ENCODE measurements at places on chromosomes 2 and 18.

GRCh38 chr2:113178891-113179290 is 5.1 kb downstream of the PSD4 start:
- peak; percentile 66 for ATAC-seq
- peaks cover 100% of the 10 kb centered on the region for H3K36me3 ChIP-seq
- H3K4me1 ChIP-seq, result peaks cover 52% of the 10 kb centered on the region
- H3K4me3 ChIP-seq, result peak overlapping the region; percentile 89

DNA sequence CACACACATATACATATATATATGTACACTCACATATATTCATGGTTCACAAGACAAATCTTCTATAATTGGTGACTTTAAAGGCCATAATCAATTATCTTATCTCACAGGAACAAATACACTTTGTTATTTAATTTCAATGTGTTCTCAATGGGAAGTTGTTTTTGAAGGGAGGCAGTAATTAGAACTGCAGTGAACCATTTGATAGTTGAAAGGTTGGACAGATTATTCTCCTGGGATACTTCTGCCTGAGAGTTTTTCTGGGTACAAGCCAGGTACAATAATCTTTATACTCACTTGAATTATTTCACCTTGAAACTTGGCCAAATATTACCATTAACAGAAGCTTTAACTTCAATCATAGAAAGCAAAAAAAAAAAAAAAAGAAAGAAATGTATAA is 546.6 kb upstream of the LRRTM4 start:
- no peak overlapping the region for H3K27ac ChIP-seq
- no peaks in the 10 kb centered on the region for H3K4me1 ChIP-seq
- H3K36me3 ChIP-seq, result no peaks in the 10 kb centered on the region
- no peaks in the 10 kb centered on the region for H3K27me3 ChIP-seq
- ATAC-seq, result no peak

- H3K27ac ChIP-seq, result no peak overlapping the region
- no peaks in the 10 kb centered on the region for H3K4me1 ChIP-seq
- no peak overlapping the region for H3K4me3 ChIP-seq
- ATAC-seq, result no peak
- H3K36me3 ChIP-seq, result no peaks in the 10 kb centered on the region
These were observed 72.8 kb downstream of the UPP2 start for GRCh38 chr2:158174495-158174894.

GRCh38 chr2:154837035-154837434 is 138.5 kb downstream of the KCNJ3 start:
- no peak overlapping the region for H3K27ac ChIP-seq

- no peak overlapping the region for H3K27ac ChIP-seq
- H3K36me3 ChIP-seq, result no peaks in the 10 kb centered on the region
- H3K4me3 ChIP-seq, result no peak overlapping the region
- ATAC-seq, result no peak
- no peaks in the 10 kb centered on the region for H3K4me1 ChIP-seq
These were observed 226.8 kb upstream of the RAB6C start for GRCh38 chr2:129752686-129753085.

GRCh38 chr2:109369671-109370191 is 240.7 kb downstream of the SH3RF3 start:
- peaks cover 10% of the 10 kb centered on the region for H3K27me3 ChIP-seq
- no peak overlapping the region for H3K4me3 ChIP-seq
- no peaks in the 10 kb centered on the region for H3K36me3 ChIP-seq
- ATAC-seq, result no peak

GRCh38 chr2:20483194-20483895 is 36.5 kb downstream of the RHOB start:
- peaks cover 3% of the 10 kb centered on the region for H3K27me3 ChIP-seq
- H3K27ac ChIP-seq, result peak overlapping the region; percentile 61
- no peaks in the 10 kb centered on the region for H3K36me3 ChIP-seq
- no peak overlapping the region for H3K4me3 ChIP-seq
- H3K4me1 ChIP-seq, result no peaks in the 10 kb centered on the region
- no peak for ATAC-seq

DNA sequence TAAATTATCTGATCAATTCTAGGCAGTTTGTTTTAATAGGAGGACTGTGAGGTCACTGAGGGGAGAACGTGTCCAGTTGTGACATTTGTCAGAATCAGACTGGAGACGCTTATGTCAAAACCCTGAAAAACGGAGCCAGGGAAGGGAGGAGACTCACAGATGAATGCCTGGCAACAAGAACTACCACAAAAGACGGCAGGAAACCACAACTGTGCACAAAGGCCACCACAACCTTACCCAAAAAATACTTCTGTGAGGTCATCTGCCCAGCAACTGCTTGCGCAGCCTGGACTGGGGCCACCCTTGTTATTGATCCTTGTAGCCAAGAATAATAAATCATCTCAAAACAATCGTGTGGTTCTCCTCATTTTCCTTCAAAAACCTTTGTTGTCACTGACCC is 173.0 kb upstream of the ALKAL2 start:
- H3K4me1 ChIP-seq, result peaks cover 15% of the 10 kb centered on the region
- peak overlapping the region; percentile 79 for H3K27ac ChIP-seq
- H3K27me3 ChIP-seq, result peaks cover 38% of the 10 kb centered on the region

GRCh38 chr2:199757233-199757870 is 93.6 kb downstream of the FTCDNL1 start:
- H3K4me3 ChIP-seq, result no peak overlapping the region
- no peak for ATAC-seq
- H3K4me1 ChIP-seq, result no peaks in the 10 kb centered on the region
- H3K36me3 ChIP-seq, result no peaks in the 10 kb centered on the region
- peaks cover 9% of the 10 kb centered on the region for H3K27me3 ChIP-seq

- peaks cover 7% of the 10 kb centered on the region for H3K27me3 ChIP-seq
- H3K36me3 ChIP-seq, result no peaks in the 10 kb centered on the region
- no peaks in the 10 kb centered on the region for H3K4me1 ChIP-seq
These were observed 218.8 kb downstream of the BCL11A start for GRCh38 chr2:60334610-60335009.

- H3K4me3 ChIP-seq, result no peak overlapping the region
- ATAC-seq, result no peak
- H3K27me3 ChIP-seq, result no peaks in the 10 kb centered on the region
- H3K4me1 ChIP-seq, result no peaks in the 10 kb centered on the region
- no peaks in the 10 kb centered on the region for H3K36me3 ChIP-seq
These were observed 55.8 kb upstream of the FAM136A start for GRCh38 chr2:70357684-70358071.

GRCh38 chr18:59918320-59918755 is 18.5 kb downstream of the PMAIP1 start:
- no peaks in the 10 kb centered on the region for H3K36me3 ChIP-seq
- H3K4me3 ChIP-seq, result no peak overlapping the region
- peaks cover 18% of the 10 kb centered on the region for H3K4me1 ChIP-seq
- H3K27ac ChIP-seq, result no peak overlapping the region
- ATAC-seq, result no peak

DNA sequence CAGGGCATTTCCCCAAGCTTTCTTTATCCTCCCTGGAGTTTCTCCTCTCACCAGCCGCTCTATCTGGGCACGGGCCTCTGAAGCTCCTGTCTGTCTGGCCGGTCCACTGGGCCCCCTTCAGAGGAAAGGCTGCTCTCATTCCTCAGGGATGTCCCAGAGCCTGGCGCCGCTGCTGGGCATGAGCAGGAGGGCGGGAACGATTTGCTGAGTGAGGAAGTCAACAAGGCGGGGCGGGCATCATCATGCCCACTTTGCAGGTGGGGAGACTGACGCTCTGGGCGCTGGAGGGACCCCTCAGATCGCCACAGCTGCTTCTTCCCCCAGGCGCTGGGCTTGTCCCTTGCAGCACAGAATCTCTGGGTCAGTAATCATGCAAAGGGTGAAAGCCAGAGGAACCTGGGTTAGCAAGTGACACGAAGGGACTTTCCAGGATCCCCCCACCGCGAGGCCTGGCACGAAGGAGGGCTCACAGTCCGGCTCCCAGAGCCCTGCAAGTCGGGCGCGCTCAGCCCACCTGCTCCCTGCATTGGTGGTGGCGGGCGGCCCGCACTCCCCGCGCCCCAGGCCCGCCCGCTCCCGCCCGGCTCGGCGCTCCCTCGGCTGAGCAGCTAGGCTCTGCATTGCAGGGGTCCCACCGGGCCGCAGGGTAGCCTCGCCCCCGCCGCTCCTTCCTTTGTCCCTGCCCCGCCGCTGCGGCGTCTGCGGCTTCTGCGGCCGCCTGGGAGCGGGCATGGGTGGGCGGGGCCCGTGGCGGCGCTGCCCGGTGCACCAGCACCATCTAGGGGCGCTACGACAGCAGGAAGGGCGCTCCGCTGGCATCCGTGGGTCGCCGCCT is 157.8 kb downstream of the CYRIA start:
- no peak overlapping the region for H3K27ac ChIP-seq
- H3K4me1 ChIP-seq, result no peaks in the 10 kb centered on the region
- no peak overlapping the region for H3K4me3 ChIP-seq
- H3K27me3 ChIP-seq, result peaks cover 19% of the 10 kb centered on the region

DNA sequence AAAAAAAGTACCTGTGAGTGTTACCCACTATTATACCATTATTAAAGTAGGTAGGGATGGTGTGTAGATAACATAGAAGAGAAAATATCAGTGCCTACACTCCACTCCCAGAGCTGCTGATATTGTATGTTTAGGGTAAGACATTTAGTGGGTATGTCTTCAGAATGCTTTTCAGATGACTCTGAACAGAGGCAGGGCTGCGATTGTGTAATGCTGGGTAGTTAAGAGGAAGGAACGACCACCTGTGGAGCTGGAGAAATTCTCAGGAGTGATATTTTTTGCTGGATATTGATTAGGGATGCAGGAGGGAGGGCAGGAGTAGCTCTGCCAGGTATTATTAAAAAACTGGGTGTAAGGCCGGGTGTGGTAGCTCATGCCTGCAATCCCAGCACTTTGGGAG is 2.8 kb downstream of the CNOT11 start:
- peak overlapping the region; percentile 39 for H3K4me3 ChIP-seq
- no peaks in the 10 kb centered on the region for H3K27me3 ChIP-seq
- ATAC-seq, result no peak
- peaks cover 24% of the 10 kb centered on the region for H3K4me1 ChIP-seq
- H3K36me3 ChIP-seq, result peaks cover 60% of the 10 kb centered on the region
- H3K27ac ChIP-seq, result peak overlapping the region; percentile 70

- H3K27me3 ChIP-seq, result no peaks in the 10 kb centered on the region
- H3K4me1 ChIP-seq, result peaks cover 48% of the 10 kb centered on the region
- peak overlapping the region; percentile 99 for H3K27ac ChIP-seq
These were observed 173.1 kb upstream of the STON1 start for GRCh38 chr2:48356701-48357325.

DNA sequence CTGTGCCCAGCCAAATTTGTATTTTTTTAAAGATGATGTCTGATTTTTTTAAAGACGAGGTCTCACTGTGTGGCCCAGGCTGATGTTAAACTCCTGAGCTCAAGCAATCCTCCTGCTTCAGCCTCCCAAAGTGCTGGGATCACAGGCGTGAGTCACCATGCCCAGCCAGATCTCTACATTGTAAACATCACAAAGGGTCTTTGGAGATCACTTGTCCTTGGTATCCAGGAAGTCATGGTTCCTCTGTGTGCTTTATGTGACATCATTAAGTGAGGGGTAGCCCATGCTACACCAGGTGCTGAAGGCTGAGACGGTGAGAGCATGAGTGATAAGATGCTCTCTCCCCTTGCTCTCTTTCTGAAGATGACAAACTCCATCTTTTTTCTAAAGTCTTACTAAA is 7.0 kb upstream of the NUP35 start:
- ATAC-seq, result no peak
- no peak overlapping the region for H3K4me3 ChIP-seq
- H3K27me3 ChIP-seq, result peaks cover 8% of the 10 kb centered on the region
- no peaks in the 10 kb centered on the region for H3K36me3 ChIP-seq
- no peaks in the 10 kb centered on the region for H3K4me1 ChIP-seq

GRCh38 chr2:14237902-14238301 is 394.6 kb upstream of the LRATD1 start:
- H3K36me3 ChIP-seq, result no peaks in the 10 kb centered on the region
- no peak overlapping the region for H3K4me3 ChIP-seq
- H3K27me3 ChIP-seq, result no peaks in the 10 kb centered on the region
- ATAC-seq, result no peak

DNA sequence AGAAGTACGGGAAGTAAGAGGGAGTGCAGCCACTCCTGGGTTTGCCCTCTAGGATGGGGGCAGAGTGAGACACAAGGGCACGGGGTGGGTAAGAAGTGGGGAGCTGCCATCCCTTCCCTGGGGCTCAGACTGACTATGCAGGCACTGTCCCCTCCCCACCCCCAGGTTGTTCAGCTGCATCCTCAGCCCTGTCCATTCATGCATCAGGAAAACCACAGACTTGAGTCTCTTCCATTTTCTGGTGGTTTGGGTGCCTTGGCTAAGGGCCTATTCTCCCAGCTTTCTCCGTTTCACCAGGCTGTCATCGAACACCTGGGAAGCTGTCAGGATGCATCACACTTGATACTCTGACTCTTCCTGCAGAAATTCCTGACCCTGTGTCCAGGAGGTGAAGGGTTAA is 111.9 kb downstream of the TFCP2L1 start:
- no peak for ATAC-seq

DNA sequence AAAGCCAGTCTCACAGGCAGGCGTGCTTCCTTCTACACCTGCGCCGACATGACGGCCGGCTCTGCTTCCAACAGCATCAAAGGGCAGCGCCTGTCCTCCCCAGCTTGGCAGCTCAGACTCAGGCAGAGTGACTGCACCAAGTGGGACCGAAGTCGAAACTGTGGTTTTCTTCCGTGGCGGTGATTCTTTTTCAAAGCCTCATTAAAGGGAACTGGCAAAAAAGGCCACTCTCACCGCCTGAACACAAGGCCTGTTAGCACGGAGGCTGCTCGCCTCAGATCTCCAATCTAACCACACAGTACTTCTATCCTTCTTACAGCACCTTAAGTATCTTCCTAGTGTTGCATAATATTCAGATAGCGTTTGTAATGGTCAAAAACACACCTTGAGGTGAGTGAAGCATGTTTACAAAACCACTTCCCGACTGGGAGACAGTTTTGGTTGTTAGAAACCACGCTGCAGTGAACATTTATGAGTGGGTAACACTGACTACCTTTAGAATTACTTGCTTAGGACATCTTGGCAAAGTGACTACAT is 236.4 kb downstream of the HDAC4 start:
- H3K4me1 ChIP-seq, result peaks cover 20% of the 10 kb centered on the region
- H3K27me3 ChIP-seq, result no peaks in the 10 kb centered on the region
- H3K27ac ChIP-seq, result peak overlapping the region; percentile 47

All from activated T-helper 17 cell treated with anti-CD3 and anti-CD28 coated beads, Interleukin-2, amount 50 U/mL, for 72 hours (primary cell).